ENCODE measurements at places on chromosomes 6 and 20. TPM values are rescaled to one million over a fixed set of nuclear protein-coding genes. Genes with fewer than 3 reads are reported as not detected.

RSPH9 gene
- 0.30 TPM for total RNA-seq

MYBL2 gene
- not detected for total RNA-seq

- no peak for DNase-seq
These were observed 28.2 kb downstream of the DSTN start for GRCh38 chr20:17598013-17598550.

GRCh38 chr6:41429506-41430504 lies 94.4 kb downstream of the NCR2 start:
- DNase-seq: no peak

GRCh38 chr6:90214966-90215365 lies 81.7 kb downstream of the BACH2 start:
- no peak for DNase-seq

Data from tibial nerve (tissue), 4 donors.